ENCODE measurements at places on chromosomes 5 and 9.

- DNase-seq: no peak
These were observed 380.9 kb downstream of the DIRAS2 start for GRCh38 chr9:90261698-90262097.

- DNase-seq: no peak
These were observed 34.7 kb downstream of the LHX3 start for GRCh38 chr9:136170006-136170901.

- peak; percentile 27 for DNase-seq
These were observed 29.9 kb upstream of the C7 start for GRCh38 chr5:40879163-40879942.

GRCh38 chr5:140169410-140169809, 5.6 kb upstream of the CYSTM1 start:
- DNase-seq: no peak

DNA sequence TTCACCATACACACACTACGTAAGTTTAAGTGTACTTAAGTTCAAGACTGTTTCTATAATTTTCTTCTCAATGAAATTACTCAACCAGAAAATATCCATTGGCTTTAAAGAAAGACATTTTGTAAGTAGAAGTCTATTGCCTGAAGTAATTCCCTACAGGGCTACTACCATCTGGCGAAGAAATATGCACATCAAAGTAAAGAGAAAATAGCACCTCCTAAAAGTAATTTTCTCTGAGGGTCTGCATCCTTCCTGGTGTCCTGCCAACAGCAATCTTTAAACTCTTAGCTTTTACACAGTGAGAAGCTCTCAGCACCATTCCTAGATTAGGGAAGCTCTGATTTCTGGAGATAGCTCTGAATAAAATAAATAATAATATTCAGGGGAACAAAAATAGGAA, 498.5 kb upstream of the TYRP1 start:
- DNase-seq: no peak

- DNase-seq: no peak
These were observed 32.6 kb downstream of the FNBP1 start for GRCh38 chr9:130010151-130010988.

GRCh38 chr9:107683566-107683965, 194.0 kb upstream of the KLF4 start:
- no peak for DNase-seq

- peak; percentile 78 for DNase-seq
These were observed 232.9 kb downstream of the NFIB start for GRCh38 chr9:14080959-14081542.

Measured in fibroblast of skin of right quadriceps (primary cell).